ENCODE measurements at places on chromosomes 12 and 14.

- no peak for DNase-seq
These were observed 107.9 kb upstream of the ESRRB start for GRCh38 chr14:76268047-76268431.

DNA sequence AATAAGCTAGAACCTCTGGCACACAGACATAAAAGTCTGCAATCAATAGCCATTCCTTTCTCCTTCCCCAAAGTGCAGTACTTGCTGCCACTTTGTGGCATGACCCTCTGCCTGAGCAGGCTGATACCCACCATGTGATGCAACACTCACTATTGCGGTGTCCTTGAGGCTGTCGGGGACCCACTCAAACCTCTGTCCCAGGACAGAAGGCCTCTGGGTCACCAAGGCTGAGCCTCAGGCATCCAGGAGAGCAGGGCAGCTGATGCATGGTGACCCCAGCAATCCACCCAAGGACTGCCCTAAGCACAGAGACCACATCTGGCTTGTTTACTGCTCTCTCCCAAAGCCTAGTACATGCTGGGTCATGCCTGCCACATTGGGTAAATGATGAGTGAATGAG lies 114.2 kb downstream of the DPF3 start:
- no peak for DNase-seq

GRCh38 chr14:51328772-51329353 lies 88.8 kb downstream of the TMX1 start:
- no peak for DNase-seq

- DNase-seq: no peak
These were observed 27.6 kb downstream of the TSPAN11 start for GRCh38 chr12:30953951-30954751.

- no peak for DNase-seq
These were observed 6.5 kb downstream of the PPP1R3E start for GRCh38 chr14:23296012-23296777.

DNA sequence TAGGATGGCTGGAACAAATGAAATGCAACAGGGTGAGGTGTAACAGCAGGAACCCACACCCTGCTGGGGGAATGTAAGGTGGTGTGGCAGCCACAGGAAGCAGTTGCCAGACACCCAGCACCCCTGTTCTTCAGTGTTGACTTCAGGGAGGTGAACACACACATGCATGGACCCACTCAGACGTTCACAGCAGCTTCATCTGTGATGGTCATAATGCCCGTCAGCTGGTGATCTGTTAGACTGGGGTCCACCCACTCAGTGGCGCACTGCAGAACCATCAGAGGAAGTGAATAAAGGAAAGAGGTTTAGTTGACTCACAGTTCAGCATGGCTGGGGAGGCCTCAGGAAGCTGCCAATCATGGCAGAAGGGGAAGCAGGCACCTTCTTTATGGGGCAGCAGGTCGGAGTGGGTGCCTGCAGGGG lies 22.7 kb upstream of the TEX22 start:
- DNase-seq: no peak

DNA sequence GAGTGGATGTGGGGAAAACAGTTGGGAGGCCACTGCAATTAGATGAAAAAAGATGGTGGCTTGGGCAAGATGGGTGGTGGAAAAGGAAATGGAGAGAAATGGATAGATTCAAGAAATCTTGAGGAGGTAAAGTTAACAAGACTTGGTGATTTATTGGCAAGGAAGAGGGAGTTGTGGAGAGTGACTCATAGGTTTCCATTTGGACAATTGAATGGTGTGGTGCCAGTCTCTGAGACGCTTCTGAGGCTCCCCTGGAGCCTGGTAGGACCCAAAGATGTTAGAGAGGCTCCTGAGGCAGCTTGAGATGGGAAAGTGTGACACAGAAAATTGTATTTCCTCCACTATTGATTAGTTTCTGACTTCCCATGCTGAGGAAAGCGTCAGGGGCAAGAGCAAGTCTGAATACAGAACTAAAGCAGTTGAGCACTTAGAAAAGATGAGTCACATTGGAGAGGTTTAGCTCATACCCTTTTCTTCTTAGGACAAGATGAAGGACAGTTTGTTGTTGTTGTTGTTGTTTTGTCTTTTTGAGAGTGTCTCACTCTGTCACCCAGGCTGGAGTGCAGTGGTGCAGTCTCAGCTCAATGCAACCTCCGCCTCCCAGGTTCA lies 4.5 kb downstream of the PRPF40B start:
- peak; percentile 57 for DNase-seq

GRCh38 chr14:106518054-106518943 lies 991.9 kb downstream of the TMEM121 start:
- DNase-seq: no peak

- DNase-seq: no peak
These were observed 59.8 kb upstream of the TBPL2 start for GRCh38 chr14:55500219-55500701.

GRCh38 chr12:107360482-107360881 lies 267.1 kb upstream of the CRY1 start:
- peak; percentile 68 for DNase-seq

GRCh38 chr12:118061011-118061872 lies at the start of gene WSB2:
Gene WSB2, minus strand, starts transcription at chr12:118061179. Its CDS starts 131 bp downstream, at chr12:118061048.
- DNase-seq: peak; percentile 76

GRCh38 chr12:1826867-1827705 lies 6.7 kb downstream of the LRTM2 start:
- DNase-seq: no peak

- DNase-seq: no peak
These were observed 436.5 kb downstream of the TMEM132D start for GRCh38 chr12:129467289-129467688.

DNA sequence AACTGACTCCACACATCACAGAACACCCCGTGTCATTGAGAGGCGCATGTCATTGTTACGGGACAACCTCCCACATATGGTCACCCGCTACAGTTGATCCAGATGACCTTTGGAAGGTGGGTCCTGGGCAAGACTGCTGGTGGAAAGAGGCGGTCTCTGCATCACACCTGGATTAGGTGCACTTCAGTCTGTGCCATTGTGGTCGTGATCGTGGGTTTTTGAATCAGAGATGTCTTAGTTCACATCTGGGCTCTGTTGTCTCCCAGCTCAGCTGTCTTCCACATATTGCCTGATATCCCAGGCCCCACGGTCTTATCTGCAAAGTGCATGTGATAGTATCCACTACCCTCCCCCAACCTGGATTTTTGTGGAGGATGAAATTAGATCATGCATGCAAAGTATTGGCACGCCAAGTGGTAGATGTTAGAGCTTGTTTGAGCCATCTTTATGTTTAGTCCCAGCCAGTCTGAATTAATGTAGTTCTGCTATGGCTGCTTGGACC lies 208.7 kb upstream of the FOXN3 start:
- no peak for DNase-seq
